ENCODE measurements at places on chromosomes 7 and 10.

DNA sequence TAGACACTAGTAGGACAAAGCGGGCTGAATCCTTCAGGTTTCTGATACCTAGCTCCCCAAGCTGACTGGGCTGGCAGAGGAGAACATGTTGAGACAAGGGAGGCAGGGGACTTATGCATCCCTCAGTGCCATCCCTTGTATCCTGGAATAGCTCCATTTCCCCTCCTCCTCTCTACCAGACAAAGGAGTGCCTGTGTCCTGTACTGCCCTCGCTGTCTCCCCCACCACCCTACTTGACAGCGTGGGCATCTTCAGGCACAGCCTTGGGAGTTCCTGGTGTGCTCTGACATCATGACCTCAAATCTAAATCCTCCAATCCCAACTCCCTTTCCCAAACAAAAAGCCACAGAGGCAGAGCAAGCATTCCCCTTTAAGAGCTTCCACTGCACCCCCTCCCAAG is 9.0 kb downstream of the SFXN3 start:
- no peak for DNase-seq

GRCh38 chr7:44292876-44293560 is 32.4 kb downstream of the CAMK2B start:
- no peak for DNase-seq

DNA sequence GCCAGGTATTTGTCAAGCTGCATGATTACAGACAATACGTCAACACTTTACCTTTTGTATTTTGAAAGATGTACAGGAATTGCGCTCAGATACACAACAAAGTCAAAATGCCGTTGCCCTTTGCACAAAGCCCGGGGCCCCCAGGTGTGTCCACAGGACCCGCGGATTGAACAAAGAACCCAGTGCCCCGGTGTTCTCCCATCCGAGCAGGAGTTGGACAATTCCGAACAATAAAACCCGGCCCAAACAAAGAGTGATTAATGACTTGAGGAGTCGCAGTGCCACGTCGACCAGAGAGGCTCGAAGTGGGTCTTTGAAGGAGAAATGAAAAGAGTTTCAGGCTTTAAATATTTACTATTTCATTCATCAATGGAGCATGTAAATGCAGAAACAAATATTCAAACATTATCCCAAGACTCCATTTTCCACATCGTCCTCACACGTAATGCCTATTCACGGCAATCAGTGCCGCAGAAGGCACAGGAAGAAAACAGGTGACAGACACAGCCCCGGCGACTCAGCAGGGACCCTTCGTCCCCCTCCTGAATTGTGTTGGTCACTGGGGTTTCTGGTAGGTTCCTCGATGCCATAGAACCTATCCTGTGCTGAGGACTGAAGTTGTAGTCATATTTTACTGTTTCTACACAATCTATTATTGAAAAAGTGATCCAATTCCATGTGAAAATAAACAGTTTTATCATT is 70.9 kb upstream of the MGMT start:
- DNase-seq: no peak

DNA sequence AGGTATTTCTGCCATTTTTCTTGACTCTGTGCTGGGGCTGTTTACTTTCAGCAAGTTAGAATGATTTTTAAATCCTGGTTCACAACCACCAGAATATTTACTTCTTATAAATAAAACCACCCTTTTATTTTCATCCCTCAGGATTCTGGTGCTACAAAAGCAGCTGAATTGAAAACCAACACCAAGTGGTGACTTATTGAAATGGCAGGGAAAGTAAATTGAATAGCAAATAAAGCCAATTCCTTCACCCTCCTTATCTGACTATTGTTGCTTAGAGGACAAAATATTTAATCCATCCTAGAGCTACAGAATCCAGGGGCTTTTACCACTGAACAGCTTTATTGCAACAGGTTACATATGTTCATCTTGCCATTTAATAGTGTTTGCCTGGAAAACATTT is 828.6 kb upstream of the GHITM start:
- no peak for DNase-seq

DNA sequence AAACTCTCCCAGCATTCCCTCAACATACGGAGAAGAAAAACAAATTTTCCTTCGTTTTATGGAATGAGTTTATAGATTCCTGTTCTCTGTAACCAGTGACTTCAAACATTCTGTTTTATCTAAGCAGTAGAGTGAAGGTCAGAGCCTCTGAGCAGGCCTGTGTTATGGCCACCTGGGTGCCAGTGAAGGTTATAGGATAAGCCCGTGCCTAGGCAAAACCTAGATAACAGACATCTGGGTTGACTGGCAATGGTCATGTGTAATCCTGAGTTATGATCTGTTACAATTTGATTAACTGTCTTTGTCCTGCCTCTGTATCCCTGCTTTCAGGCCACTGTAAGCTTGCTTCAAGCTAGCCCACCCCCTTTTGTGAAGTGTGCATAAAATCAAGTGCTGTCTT is 8.3 kb downstream of the LSM5 start:
- DNase-seq: no peak

- no peak for DNase-seq
These were observed at the start of gene NYAP1 for GRCh38 chr7:100483722-100484672. Gene NYAP1 (plus strand): TSS chr7:100483927. CDS start chr7:100485312, 1,385 bp downstream.

- DNase-seq: no peak
These were observed 159.8 kb downstream of the NRF1 start for GRCh38 chr7:129771201-129771927.

GRCh38 chr7:94258418-94259300 is 136.0 kb upstream of the COL1A2 start:
- DNase-seq: no peak

GRCh38 chr10:124367414-124367813 is 51.3 kb downstream of the OAT start:
- DNase-seq: no peak

- DNase-seq: no peak
These were observed 123.2 kb upstream of the SAMD8 start for GRCh38 chr10:74988054-74988775.

GRCh38 chr10:51389415-51390321 is 309.7 kb downstream of the CSTF2T start:
- DNase-seq: no peak

- no peak for DNase-seq
These were observed 44.3 kb downstream of the MACC1 start for GRCh38 chr7:20172736-20173334.

DNA sequence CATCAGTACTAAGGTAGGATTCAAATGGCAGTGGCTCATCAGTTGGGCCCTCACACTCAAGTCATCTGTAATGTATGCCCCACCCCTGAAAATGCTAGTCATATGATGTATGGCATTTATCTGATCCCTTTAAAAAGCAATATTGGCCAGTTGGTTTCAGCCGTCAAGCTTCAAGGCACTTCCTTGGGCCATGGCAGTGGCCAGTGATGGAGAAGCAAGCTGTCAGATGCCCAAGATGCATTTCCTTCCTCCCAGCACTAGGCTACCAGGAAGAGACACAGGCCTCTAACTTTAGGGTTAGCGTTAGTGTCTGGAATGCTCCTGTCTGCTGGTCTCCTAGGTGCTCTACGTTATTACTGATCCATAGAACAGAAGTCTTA is 64.1 kb downstream of the PIK3AP1 start:
- no peak for DNase-seq

DNA sequence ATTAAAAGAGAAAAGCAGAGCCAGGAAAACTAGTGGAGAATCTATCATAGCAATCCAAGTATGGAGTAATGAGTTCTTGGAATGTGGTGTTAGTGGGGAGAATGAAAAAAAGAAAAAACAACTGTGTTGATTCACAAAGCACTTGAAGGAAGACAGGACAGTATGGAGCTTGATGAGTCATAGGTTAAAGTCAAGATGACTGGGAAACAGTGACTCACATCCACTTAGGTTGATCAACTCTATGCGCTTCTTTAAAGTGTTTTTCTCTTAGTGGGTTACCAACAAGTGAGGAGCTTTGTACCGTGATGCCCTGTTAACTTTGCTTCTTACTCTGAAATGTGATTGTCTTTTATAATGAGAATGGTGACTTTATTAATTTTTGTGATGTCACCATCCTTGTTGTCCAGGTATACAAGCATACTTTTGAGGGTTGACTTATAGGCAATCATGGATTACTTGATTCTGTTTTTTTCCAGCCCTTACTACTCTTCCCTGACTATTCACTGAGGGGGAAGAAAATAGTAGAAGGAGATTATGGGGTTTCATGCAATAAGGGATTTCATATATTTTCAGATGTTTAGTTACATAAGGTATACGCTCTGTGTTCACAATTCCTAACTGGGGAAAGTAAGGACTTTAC is 32.1 kb upstream of the MDFIC start:
- no peak for DNase-seq

DNA sequence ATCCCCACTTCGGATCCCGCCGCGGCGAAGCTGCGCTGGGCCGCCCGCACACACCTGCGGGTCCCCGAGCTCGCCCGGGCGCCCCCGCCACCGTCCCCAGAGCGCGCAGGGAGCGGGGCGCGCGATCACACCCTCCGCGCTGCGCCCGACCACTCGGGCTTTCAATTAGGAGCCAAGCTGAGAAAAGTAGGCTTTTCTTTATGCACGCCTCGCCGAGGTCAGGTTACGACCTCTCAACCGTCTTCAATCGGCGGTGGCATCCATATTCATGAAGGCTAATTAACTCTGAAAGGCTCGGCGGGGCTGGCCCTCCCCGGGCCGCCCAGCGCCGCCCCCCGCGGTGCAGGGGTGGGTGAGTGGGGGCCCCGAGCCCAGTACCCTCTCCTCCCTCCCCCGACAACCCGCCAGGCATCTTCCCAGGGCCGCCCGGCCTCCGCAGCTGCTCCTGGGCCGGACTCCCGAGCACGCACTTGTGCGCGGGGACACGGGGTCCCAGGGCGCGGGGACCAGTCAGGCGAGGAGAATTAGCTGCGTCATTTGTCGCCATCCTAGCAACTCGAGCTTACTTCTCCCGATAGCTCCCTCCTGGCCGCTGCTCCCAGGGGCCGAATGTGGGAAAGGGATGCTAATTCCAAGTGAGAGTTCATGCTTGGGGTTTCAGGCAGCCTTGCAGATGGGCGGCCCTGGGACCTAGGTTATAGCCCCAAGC is 155.5 kb upstream of the LYZL2 start:
- DNase-seq: no peak

DNA sequence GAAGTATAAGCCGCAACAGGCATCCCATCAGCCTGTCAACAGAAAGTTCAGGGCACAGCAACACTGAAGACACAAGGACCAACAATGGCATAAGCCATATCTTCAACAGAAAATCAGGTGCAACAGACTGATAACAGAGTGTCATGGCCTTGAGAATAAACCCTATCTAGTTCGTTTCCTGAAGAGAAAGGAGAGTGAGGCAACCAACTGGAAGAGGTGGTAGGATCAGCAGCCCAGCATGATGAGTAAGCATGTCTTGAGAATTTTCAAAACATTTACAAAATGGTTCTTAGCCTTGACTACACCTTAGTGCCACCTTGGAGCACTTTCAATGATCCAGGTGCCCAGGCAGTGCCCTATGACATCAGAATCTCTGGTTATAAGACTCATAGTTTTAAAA is 290.2 kb upstream of the SEMA3C start:
- no peak for DNase-seq

- DNase-seq: no peak
These were observed 2.4 kb downstream of the TLL2 start for GRCh38 chr10:96511044-96511945.

GRCh38 chr7:74569501-74570075 is 87.9 kb upstream of the GTF2I start:
- DNase-seq: no peak

GRCh38 chr10:59561477-59562121 is 148.1 kb downstream of the SLC16A9 start:
- DNase-seq: no peak

GRCh38 chr7:83038787-83039186 is 123.9 kb downstream of the PCLO start:
- DNase-seq: no peak

GRCh38 chr7:30920584-30921539 is 9.2 kb downstream of the AQP1 start:
- no peak for DNase-seq

DNA sequence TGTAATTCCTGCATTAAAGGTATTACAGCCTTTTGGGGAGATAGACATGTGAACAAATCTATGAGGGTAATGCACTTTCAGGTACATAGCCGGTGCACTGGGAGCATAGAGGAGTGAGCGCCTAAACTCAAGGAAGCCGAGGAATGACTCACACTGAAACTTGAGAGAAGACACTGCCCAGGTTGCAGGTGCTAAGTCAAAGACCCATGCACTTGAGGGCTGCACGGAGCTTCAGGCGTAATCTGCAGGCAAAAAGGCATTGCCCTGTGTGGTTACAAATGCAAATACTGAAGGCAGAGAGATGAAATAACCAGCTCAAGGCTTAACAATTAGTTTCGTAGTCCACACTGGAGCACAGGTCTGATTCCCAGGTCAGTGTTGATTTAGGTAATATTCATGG is 51.0 kb upstream of the OSBPL3 start:
- no peak for DNase-seq

DNA sequence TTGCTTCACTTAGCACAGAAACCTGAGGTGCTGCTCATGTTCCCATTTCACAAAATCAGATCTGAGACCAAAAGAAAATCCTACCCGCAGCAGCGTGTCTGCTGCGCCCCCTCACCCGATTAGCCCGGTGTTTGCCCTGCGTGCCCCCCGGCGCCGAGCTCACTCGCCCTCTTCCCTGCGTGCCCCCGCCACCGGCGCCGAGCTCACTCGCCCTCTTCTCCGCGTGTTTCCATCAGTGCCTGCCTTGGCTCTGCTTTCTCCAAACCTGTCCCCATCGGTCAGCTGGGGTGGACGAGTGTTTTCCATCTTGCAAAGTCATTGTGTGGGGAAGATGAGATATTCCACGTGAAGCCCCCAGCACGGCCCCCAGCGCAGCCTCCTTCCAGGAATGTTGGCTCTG is 225.3 kb upstream of the PITRM1 start:
- no peak for DNase-seq

GRCh38 chr7:143325240-143325639 is 9.3 kb downstream of the CLCN1 start:
- DNase-seq: no peak

DNA sequence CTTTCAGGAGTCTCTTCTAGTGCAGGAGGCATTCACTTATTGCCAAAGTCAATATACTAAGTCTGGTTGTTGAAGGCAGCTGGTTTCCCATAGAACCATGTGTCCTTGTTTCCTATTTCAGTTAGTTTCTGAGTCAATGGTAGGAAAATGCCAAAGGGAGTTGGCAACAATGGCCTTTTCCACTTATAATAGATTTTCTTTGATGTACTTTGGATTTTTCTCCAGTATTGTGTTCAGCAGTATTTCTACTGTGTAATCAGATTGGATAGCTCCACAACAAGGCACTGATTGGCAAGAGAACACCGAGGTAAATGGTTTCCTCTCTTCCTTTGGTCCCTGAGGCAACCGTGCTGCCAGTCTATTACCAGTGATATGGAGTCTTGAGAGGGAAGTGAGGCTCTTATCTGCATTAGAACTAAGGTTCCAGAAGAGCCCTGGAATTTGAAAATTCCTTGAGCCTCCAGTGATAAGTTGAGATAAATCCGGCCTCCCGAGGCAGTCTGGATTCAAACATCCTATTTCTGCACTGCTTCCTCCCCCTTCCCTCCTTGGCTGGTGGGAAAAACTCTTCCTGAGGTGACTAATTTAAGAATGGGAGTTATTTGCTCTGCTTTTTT is 7.9 kb upstream of the SEPTIN7 start:
- no peak for DNase-seq

DNA sequence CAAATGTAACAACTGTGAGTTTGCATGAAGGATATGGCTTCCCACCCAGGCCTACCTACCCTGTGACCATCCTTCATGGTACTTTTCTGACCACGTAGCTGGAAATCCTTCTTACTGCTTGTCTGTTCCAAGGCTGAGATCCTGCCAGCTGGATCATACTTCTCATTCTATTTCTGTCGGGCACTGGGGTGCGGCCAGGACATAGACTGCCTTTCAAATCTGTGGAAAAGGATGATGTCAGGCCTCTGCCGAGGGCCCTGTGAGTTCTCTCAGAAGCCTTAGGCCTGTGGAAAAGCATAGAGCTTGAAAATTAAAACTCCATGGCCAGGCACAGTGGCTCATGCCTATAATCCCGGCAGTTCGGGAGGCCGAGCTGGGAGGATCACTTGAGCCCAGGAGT is 10.0 kb downstream of the VWC2 start:
- no peak for DNase-seq
